ENCODE measurements at places on chromosomes 4 and X. TPM values are rescaled to one million over a fixed set of nuclear protein-coding genes. Genes with fewer than 3 reads are reported as not detected.

GRCh38 chrX:63932907-63933306 lies 147.9 kb upstream of the ARHGEF9 start:
- no peak for DNase-seq

DNA sequence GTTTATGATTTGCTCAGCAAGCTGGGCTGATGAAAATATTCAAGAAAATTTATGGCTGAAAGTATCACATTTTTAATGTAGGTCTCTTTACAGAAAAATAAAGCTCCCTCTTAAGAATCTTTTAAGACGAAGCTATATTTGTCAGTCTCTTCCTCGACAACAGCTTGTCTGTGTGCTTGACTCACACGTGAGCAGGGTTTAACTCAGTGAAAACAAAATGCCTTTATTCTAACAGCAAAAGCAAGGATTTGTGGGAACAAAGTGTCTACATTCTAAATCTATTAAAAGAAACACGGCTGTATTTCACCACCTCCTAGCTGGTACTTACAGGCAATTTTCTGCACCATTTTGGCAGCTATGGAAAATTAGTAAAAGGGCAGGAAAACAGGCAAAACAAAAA lies 75.5 kb downstream of the NYX start:
- DNase-seq = no peak

DNA sequence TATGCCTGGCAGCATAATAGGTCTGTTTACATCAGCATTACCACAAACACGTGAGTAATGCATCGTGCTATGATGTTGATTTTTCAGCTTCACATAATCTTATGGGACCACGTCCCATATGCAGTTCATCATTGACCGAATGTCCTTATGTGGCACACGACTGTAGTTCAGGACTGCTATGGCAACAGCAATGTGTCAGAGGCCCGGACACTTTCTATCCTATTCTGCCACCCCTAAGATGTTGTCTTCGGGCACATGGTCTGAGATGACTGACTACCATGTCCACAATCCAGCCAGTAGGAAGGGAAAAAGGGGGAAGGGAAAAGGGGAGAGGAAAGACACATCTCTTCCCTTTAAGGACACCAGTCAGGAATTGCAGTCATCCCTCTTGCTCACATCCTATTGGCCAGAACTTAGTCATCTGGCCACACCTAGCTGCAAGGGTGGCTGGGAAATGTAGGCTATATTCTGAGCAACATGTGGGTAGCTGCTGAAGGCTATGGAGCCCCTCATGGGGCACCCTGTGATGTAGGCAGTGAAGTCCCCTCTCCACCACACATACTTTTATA lies 196.0 kb upstream of the RBPJ start:
- DNase-seq = no peak

DNA sequence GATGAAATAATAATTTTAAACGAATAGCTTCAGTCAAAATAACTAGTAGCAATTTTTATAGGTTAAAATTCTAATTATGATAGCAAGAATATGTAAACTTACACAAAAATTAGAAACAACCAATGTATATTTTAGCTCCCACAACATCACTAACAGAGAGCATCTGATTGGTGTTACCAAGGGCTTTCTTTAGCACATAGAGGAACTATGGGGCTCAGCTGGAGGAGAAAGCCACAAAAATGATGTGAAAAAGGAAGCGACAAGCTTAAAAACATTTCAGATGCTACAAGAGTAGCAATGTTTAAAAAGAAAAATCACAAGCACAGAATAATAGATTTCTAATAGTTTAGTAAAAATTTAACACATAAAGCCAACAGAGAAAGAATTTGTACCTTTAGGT lies 56.3 kb downstream of the ATP8A1 start:
- no peak for DNase-seq

DNA sequence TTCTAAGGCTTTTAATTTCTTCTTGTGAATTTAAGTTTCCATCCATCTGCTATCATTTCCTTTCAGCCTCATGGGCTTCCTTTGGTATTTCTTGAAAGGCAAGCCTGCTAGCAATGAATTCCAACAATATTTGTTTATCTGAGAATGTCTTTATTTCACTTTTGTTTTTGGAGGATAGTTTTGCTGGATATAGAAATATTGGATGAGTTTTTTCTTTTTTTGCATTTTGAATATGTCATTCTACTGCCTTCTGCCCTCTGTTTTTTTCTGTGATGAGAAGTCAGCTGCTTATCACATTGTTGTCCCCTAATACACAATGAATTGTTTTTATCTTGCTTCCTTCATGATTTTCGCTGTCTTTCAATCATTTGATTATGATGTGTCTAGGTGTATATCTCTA lies 13.2 kb upstream of the SORCS2 start:
- no peak for DNase-seq

DNA sequence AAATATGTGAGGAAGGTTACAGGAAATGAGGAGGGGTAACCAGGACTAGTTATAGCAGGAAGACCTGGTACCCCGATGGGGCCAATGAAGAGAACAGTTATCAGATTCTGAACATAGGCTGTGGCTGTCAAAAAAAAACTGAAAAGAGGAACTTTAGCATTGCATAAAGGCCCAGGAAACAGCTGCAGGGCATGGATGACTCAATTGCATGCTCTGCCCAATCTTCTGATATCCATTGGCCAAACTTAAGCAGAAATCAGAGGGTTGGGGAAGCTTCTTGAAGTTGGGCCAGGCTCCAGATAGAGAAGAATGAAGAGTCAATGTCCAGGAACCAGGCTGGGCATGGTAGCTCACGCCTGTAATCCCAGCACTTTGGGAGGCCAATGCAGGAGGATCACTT lies 1222.4 kb upstream of the PRKX start:
- DNase-seq = no peak

GRCh38 chrX:107629540-107629909 lies 1.2 kb downstream of the PRPS1 start:
- DNase-seq = peak; percentile 19

GRCh38 chr4:96525898-96526297 lies 686.0 kb downstream of the PDHA2 start:
- DNase-seq = no peak

TASL gene
- total RNA-seq = not detected

FTHL17 gene
- not detected for total RNA-seq

SETD7 gene
- total RNA-seq = 51.1 TPM

Data from dermis microvascular lymphatic vessel endothelial cell (primary cell).